ENCODE measurements at places on chromosomes 7 and 10.

GRCh38 chr7:133512560-133512959, 259.7 kb downstream of the EXOC4 start:
- no peak for DNase-seq

- no peak for DNase-seq
Observed at GRCh38 chr10:127470911-127471310, 78.2 kb upstream of the NPS start.

DNA sequence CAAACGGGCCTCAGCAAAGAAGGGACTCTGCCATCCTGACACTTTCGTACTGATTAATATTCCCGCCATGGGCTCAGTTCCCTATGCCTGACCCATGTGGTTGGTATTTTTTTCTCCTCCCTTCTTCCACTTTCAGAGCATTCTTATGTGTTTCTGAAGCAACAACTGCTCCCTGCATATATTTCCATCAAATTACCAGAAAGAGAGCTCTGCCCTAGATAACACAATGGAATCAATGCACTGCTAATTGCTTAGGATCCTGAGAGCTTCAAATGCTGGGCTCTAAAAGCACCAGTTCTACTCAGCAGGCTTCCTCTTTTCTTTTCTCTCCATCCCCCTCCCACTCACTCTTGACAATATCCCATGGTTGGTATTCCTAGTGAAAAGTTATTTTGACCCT, 5.3 kb downstream of the TECTB start:
- no peak for DNase-seq

DNA sequence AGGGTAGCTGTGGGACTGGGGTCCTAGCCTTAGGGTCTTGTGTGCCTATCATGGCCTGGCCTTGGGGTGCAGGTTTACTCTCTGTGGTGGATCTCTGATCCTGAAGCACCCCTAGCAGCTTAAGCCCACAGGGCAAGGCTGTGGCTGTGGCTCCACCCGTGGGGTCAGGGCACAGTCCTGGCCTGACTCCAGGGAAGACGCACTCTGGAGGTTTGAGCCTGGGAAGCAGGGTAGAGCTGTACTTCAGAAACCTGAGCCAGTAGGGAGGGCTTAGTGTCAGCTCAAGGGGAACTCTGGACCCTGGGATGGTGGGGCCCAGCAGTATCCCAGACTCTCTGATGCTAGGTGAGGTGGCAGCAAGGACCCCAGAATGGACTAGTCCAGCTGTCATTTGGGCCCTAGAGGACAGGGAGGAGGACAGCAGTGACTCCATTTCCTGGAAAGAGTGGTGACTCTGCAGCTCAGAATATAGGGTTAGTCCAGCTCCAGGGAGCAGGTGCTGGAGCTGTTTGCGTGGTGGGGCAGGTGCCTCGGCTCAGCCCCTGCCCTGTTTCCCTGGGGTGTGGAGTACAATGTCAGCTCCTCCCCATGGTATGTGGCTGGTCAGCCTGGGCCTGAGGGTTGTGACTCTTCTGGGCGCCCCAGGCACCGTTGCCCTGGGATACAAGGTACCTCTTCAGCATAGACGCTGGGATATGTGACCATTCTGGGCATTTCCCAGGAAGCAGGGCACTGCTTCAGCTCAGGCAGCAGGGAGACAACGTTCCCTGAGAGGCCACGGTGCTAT, 15.8 kb downstream of the GTPBP4 start:
- DNase-seq = no peak

DNA sequence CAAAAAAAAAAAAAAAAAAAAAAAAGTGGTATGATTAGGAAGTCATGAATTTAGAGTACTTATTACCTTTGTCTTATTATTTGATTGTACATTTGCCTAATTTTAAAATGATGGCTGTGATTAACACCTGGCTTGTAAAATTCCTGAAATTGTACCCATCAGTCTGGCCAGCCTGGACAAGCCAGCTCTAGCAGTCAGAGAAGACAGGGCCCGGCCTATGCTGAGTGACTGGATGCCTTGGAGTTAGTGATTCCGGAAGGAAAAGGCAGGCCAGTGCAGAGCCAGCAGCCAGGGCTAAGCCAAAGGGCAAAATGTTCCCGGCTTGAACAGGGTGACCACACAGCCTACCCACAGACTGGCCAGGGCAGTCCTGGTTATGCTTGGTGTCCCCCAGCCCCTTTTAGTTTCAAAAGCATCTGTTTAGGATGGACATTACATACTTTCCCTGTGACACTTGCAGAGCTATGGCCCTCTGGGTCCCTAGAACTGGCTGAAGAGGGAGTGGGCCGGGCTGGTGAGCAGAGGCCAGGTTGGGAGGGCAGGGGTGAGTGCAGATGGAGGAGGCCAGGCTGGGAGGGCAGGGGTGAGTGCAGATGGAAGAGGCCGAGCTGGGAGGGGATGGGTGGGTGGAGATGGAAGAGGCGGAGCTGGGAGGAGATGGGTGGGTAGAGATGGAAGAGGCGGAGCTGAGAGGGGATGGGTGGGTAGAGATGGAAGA, 61.7 kb downstream of the PROSER2 start:
- DNase-seq = no peak

GRCh38 chr7:137546671-137547070, 203.1 kb upstream of the PTN start:
- DNase-seq = no peak

- no peak for DNase-seq
Observed at GRCh38 chr10:18109341-18109870, 30.8 kb upstream of the CACNB2 start.

GRCh38 chr7:37714606-37715005, 31.0 kb downstream of the GPR141 start:
- no peak for DNase-seq

DNA sequence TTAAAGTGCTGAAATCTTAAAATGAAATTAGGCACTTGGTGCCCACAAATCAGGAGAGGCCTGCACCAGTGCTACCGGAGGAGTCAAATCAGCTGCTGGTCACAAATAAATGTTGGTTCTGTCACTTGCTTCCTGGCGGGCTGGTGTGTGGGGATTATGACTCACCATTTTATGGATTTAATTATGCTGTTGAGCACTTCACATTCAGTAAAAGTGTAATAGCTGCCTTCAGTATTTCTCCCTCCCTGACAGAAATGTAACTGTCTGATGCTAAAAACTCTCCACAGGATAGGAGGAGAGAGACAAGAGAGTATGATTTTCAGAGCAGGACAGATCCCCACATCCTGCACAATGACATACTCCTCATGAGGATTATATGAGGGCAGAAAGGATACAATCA, 186.0 kb downstream of the JAZF1 start:
- no peak for DNase-seq

- no peak for DNase-seq
Observed at GRCh38 chr7:88185650-88186049, 34.2 kb downstream of the SRI start.

DNA sequence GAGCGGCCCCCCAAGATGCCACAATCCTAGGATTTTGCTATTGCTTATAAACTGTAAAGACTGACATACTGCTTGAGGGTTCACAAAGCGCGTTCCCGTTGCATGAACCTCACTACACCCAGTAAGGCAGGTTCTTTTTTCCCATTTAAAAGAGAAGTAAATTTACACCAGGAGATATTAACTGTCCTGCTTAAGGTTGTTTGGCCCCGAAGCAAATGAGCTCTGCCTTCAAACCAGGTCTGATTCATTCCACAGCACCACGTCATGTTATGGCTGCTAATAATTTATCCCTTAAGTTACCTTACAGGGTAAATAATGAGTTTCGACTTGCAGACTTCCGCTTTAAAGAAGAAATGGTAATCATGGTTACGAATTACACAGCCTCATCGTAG, 559 bp upstream of the FKBP14 start:
- no peak for DNase-seq

GRCh38 chr7:1883031-1883761, 213.1 kb downstream of the ELFN1 start:
- DNase-seq = no peak

DNA sequence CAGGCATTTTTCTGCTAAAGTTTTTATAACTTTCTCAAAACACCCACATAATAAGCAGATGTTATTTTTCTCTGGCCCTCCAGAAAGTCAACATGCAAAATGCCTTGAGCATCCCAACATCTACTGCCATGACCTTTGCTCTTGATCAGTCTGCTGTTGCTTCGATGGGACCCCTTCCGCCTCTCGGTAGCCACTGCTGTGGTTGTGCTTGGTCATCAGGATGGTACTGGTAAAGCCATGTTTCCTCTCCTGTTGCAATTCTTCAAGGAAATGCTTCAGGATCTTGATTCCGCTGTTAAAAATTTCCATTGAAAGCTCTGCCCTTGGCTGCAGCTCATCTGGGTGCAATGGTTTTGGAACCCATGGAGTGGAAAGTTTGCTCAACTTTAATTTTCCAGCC, 533.0 kb downstream of the DNAJB6 start:
- no peak for DNase-seq

DNA sequence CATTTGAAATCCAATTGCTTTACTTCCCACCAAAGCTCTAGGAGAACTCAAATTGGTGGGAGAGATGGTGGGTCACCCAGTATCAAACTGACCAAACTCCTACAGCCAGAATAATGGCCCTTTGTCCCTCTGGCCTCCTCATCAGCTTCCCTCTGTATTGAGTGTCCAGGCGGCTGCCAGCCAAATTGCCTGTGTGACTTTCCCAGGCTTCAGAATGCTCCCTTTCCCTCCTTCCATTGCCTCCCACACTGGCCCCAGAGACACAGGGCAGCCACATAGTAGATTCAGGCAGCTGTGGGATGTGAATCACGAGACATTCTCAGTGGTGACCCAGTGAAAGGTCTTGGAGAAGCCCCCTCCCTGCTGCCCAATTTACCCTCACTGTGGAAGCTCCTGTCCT, 12.7 kb upstream of the VDAC2 start:
- peak; percentile 32 for DNase-seq

DNA sequence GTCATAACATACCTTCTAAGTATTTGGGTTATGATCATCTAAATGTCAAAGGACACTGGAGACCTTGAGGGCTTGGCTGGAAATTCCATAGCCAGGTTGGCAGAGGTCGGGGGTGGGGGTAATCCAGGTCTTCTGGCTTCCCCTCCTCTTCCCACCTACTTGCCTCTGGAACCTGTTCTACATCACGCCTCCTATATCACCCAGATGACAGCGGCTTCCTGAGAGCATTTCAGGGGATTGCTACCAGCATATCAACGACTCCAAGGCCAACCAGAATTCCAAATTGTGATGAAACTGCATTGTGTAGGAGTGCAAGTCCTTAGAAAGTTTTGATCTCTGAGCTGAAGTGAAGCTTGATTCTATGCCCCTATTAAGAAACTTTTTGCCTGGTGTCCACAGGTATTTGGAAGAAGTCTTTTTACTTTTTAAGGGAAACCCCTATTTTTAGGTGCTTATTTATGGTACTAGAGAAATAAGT, 95.7 kb downstream of the SH2D4B start:
- no peak for DNase-seq

- no peak for DNase-seq
Observed at GRCh38 chr10:81280497-81281479, 594.2 kb upstream of the NRG3 start.

GRCh38 chr10:132504501-132505272, 32.9 kb upstream of the INPP5A start:
- no peak for DNase-seq

GRCh38 chr10:80160361-80161320, 28.1 kb downstream of the PLAC9 start:
- DNase-seq = no peak

DNA sequence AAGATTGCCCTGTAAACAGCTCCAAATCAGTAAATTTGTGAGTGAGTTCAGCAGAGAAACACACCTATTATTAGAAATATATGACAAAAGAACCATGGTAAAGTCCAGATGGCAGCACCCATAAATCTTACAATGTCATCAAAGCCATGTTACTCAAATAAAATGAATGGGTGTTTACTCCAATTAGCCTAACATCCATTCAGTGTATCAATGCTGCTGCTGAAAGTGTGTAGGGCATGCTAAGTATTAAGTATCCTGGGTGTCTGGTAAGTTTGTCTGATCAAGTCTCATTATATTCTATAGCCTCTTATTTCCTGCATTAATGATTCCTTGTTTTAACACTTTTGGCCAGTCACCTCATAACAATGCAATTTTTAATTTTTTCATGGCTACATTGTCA, 185.5 kb upstream of the STEAP4 start:
- DNase-seq = no peak

DNA sequence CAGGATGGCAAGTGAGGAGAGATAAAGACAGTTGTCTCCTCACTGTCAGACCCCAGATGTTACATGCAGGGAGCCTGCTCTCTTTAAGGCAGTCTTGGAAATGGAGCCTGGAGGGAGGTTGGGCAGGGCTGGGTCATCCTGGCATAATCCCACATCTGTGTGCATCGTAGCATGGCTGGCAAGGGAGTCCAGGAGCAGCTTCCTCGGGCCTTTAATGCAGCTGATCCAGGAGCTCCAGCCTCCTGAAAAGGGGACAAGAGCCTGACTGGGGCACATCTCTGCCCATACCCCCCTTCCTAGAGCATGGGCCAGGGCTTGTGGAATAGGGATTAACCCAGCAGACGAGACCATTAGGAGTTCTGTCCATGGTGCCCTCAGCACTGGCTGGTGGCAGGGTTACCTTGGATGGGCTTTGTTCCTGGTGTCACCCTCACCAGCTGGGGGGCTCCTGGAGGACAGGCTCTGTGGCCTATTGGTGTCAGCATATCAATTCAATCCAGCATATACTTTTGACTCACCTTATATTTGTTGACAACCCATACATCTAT, 34.9 kb downstream of the TBATA start:
- DNase-seq = no peak

DNA sequence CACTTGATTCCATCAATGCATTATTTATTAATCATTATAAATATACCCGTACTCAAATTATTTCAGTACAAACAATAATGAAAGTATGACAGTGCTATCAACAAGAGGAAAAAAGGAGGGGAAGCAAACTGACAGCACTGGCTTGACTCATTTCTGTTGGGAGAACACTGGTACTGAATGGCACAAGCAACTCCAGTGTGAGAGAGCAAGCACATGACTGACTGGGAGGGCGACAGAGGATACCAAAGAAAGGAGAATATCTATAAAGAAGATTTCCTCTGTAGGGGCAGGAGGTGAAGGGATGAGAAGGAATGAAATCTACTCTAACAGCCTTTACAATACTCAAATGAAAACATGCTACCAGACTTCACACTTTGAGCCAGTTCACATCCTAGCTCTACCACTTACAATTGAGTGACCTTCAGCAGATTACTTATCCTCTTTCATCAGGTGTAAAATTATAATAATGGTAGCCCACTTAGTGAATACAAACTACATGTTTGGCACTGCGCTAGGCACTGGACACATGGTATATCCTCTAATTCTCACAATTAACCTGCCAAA, 1.5 kb downstream of the USP54 start:
- DNase-seq = no peak

- no peak for DNase-seq
Observed at GRCh38 chr7:610141-610530, 90.5 kb upstream of the PDGFA start.

DNA sequence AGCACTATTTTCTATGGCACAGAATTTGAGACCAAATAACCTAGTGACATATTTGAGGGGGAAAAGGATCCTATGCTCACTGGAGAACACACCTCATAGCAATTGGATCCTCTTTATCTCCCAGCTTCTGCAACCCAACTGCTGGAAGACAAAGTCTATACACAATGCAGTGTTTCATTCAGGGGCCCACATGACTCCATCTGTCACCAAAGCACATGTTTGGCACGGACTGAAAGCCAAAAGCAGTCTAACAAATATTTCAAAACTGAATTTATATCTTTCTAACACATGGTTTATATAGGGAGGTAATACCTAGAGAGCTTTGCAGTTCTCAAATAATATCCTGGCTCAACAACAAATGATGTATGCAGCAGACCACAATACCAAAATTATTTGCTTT, 39.2 kb downstream of the ADAM12 start:
- no peak for DNase-seq
